ENCODE measurements at places on chromosomes 1 and 21.
A peak's percentile ranks its signal among the peaks of the same experiment; 100 is the strongest.

DNA sequence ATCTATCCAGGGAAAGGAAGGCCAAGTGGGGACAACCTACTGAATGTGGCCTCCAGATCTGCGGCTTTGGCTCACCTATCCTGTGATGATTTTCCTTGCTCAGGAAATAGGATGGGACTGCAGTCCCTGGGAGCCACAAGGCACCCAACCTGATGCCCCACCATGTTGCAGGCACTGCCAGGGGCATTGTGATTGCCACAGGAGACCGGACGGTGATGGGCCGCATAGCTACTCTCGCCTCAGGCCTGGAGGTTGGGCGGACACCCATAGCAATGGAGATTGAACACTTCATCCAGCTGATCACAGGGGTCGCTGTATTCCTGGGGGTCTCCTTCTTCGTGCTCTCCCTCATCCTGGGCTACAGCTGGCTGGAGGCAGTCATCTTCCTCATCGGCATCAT, 11.8 kb downstream of the ATP1A2 start:
- DNase-seq: no peak

DNA sequence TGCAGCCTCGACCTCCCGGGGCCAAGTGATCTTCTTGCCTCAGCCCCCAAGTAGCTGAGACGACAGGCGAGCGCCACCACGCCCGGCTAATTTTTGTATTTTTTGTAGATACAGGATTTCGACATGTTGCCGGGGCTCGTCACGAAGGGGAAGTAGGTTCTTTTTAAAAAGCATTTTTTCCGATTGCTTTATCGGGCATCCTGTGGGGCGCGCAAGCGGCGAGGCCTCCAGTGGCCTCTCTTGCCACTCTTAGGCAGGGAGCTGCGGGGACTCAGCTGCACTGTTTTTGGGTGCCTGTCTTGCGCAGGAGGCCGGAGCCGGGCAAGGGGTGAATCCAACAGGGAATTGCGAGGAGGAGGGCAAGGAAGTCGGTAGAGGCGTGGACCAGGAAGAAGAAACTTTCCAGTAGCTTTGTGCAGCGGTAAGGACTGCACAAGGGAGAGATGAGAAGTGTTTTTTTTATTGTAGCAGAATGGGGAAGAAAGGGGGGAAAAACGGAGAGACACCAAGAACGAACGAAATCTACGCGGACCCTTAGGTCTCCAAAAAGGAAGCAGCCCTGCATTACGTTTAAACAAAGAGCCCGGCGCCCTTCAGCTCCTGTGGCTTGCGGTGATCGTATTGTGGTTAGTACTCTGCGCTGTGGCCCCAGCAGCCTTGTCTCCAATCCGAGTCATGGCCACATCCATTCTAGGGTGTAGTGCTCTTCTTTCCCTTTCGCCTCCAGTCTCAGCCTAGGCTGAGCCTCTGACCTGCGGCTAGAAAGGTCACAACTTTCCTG, 164.8 kb downstream of the PPIAL4G start:
- DNase-seq: no peak

- DNase-seq: no peak
Observed at GRCh38 chr1:173063171-173063570, 12.4 kb upstream of the TNFSF18 start.

- DNase-seq: no peak
Observed at GRCh38 chr1:41493117-41493536, 8.6 kb upstream of the EDN2 start.

DNA sequence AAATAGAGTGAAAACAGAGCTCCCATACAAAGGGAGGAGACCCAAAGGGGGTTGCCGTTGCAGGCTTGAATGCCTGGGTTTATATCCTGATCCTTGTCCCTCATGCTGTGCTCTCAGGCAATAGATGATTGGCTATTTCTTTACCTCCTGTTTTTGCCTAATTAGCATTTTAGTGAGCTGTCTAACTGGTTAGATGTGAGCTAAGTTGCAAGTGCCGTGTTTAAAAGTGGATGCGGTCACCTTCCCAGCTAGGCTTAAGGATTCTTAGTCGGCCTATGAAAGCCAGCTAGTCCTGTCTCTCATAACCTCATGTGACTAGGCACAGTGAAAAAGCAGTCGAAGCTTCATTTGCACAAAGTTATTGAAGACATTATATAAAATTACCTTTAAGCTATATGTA, 356.7 kb upstream of the TMPRSS15 start:
- DNase-seq: no peak

DNA sequence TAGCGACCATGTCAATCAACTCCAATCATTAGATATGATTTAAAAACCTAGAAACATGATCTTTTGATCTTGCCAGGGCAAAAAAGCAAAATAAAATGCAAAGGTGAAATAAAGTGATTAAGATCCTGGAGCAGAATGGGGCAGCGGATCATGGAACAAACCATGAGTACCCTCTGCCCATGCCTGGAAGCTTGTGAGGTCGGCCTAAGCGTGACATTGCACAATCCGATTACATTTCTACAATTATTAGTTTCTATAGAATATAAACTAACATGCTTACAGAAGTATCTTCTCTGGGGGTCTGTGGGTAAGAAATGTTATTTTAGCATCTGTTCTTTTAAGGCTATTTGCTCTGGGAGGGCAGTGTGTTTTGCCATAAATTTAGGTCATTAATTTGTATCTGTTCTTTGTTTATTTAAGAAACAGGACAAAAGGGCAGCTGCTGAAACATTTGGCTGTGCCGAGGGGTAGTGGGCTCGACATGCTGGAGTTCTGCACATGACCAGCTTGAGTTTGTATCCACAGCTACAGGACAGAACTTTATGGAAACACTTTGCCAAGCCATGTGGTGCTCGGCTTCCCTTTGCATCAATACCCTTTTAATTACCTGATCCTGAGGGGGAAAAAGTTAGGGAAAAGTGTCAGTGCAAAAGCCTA, 55.9 kb downstream of the ZBTB18 start:
- DNase-seq: no peak

DNA sequence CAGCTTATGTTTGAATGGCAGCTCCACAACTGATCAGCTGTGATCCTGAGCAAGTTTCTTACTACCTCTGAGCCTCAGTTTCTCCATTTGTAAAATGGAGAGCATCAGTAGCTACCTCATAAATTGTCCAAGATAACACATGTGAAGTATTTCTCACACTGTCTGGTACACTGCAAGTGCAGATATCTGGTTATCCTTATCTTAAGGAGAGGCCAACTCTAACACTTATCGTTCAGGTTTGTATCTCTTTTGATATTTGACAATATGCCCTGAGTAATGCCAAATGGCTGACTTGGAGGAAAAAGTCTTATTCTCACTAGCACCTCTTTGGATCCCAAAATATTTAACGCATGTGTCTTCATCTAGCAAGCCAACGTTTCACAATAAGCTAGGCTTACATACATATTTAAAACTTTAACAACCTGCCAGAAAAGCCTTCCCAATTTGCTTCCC, 2.7 kb downstream of the CSRP1 start:
- DNase-seq: no peak

DNA sequence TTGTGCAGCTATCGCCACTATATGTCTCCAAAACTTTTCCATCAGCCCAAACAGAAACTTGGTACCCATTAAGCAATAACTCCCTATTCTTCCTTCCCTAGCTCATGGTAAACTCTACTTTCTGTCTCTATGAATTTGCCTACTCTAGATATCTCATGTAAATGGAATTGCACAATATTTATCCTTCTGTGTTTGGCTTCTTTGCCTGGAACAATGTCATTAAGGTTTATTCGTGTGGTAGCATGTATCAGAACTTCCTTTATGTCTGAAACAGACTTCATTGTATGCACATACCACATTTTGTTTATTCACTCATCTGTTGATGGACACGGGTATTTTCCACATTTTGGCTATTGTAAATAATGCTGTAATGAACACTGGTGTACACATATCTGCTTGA, 40.7 kb upstream of the CD34 start:
- DNase-seq: no peak

GRCh38 chr1:176111835-176112234, 95.3 kb downstream of the COP1 start:
- DNase-seq: no peak

DNA sequence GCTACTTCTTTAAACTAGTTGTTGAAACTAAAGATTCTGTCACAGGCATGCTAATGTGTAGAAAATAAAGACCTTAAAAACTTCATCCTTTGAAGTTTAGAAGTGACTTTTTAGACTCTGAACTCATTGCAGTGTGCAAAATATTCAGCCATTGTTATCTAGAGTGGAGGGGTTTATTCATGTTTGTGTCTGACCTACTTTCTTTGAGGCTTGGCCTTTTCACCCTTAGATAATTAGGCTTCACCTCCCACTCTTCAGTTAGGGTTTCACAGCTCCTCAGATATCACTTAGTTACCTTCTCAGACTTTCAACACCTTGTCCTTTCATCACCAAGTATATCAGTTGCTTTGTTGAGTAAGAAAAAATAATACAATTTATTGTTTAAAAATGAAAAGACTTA, 75.9 kb downstream of the IVNS1ABP start:
- DNase-seq: no peak

- peak; percentile 52 for DNase-seq
Observed at GRCh38 chr21:45016406-45017038, 57.9 kb upstream of the ADARB1 start.

- no peak for DNase-seq
Observed at GRCh38 chr1:39898648-39899603, 2.8 kb downstream of the MYCL start.
